ENCODE measurements at places on chromosomes 13 and 19.

- no peak for DNase-seq
Measured at GRCh38 chr13:20704459-20705069, 1.1 kb downstream of the IL17D start.

DNA sequence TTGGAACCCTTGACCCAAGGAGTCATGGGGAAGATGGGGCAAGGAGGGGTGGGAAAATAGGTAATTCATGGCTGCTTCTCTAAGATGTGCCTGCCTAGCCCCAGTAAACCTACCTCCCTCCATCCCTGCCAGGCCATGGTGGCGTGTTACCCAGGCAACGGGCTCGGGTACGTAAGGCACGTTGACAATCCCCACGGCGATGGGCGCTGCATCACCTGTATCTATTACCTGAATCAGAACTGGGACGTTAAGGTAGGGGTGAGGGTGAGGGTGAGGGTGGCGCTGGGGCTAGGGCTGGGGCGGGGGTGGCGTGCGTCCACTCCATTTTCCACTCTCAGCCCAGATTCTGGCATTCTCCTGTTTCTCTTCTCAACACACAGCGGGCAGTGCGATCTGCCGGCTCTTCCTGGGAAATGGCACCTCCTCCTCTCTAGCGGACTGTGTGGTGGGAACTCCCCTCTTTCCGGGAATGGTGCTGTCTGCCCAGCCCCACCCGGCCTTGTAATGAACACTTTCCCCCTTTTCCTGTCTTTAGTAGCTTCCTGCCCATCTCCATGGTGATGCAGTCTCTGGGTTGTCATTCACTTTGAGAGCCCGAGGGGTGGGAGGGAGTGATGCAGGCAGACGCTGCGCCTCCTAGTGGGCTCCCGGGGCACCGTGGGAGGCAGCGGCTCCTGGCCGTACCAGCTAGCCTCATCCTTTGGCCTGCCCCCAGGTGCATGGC, 7.6 kb downstream of the EGLN2 start:
- peak; percentile 38 for DNase-seq

- no peak for DNase-seq
Measured at GRCh38 chr13:31827707-31828106, 88.4 kb downstream of the RXFP2 start.

DNA sequence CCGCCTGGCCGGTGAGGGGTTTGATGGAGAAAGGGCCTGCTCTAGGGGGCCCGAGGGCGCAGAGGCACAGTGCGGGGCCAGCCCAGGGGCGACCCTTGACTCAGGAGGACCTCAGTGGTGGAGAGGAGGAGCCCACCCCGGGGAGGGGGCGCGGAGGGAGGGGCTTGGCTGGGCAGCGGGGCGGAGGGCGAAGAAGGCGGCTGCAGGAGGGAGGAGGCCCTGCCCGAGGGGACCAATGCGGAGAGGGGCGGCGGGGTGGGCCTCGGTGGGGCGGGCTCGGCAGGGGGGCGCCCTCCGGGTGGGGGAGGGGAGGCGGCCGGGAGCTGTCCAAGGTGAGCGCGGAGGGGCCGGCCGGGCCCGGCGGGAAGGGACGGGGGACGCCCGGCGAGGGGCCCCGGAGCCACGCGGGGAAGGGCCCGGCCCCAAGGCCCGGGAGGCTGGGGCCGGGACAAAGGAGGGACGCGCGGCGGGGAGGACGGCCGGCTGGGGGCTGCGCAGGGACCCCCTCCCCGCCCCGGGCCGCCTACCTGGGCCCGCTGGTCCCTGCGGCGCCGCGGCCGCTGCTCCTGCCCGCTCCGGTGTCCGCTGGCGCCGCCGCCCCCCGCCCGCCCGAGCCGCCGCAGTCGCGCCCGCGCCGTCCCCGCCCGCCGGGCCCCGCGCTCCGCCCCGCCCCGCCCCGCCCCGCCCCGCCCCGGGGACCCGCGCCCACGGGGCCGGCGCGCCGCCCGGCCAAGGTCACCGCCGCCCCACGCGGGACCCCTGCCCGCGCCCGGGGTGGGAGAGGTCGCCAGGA, at the start of gene DIRAS1:
TSS of gene DIRAS1 (minus strand) at position 596 of the 793 bp plus-strand sequence. CDS start 3,566 bp downstream, outside the sequence.
- no peak for DNase-seq

DNA sequence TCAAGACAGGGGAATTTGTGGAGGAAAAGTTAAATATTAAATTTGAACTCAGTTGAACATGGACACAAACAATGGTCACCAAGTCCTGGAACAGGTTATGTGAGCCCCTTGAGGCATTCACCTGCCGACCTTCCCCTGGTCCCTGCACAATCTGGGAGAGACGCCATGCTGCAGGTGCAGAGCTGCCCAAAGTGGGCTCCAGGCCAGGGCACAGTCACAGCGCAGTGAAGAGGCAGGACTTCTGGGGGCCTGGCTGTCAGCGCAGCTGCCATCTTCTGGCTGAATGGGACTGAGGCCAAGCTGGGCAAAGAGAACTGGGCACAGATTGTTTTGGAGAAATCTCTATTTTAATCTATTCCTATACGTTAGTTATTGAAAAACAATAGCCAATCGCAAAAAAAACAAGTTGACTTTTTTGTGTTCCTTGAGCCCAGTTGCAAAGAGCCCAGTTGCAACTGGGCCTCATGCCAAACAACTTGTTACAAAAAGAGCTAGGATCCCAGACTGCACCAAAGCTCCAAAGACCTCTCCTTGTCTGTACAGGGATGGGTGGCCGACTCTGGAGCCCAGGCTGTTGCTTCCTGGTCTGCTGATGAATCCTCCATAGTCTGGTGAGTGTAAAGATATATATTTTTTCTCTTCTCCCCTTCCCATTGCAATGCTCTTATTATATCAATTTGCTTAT, 1.2 kb upstream of the ZNF626 start:
- DNase-seq = no peak

DNA sequence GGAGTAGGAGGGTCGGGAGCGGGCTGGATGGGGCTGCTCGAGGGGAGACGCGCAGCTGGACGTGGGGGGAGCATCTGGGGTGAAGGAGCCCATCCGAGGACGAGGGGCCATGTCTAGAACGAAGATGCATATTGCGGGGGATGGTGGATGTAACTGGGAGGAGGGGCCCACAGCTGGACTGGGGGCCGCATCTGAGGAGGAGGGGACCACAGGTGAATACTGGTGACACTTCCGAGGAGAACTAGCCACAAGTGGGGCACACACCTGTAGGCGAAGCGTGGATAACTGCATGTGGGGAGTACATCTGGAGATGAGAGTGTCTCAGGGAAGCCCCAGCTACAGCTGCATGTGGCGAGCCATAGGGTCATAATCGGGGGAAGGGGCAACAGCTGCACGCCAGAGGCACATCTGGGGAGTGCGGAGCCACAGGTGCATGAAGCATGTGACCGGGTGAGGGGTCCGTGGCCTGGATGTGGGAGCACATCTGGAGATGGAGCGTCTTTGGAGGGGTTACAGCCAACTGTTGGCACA, 402 bp downstream of the ZSWIM9 start:
- DNase-seq = no peak

DNA sequence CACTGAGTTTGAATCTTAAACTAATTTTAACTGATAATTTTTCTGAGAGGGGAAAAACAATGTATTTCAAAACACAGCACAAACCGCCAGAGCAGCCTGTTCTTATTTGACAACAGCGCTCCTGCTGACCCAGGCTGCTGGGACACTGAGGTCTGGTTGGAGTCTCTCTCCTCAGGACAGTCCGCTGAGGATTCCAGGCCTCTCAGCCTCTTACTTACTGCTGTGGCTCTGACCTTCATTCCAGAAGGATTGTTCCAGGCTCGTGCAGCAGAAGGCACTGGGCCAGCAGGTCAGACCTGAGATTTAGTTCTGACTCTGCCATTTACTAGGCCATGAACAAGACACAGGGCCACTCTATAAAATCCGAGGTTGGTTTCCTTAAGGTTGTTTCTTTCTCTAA, 393.6 kb downstream of the TDRD3 start:
- DNase-seq = no peak

DNA sequence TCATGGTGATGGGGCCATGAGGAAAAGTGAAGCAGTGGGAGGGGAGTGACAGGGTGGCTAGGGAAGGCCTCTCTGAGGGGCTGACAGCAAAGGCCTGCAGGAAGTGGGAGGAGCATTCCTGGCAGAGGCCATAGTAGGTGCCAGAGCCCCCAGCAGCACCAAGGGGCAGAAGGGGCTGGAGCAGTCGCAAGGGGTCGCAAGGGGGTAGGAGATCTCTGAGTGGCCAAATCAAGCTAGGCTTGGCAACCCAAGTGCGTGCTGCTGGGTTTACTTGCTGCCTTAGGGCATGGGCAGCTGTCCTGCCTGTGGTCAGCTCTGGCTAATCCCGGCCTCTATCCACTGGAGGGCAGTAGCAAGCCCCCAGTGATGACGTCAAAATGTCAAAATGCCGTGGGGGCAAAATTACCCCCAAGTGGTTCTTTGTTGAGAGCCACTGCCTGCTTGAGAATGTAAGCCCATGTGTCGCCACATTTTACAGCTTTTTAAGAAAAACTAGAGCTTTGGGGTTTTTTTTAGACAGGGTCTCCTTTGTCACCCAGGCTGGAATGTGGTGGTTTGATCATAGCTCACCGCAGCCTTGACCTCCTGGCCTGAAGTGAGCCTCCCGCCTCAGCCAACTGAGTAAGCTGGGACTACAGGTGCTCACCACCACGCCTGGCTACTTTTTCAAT, 11.8 kb downstream of the CCDC97 start:
- DNase-seq = no peak

DNA sequence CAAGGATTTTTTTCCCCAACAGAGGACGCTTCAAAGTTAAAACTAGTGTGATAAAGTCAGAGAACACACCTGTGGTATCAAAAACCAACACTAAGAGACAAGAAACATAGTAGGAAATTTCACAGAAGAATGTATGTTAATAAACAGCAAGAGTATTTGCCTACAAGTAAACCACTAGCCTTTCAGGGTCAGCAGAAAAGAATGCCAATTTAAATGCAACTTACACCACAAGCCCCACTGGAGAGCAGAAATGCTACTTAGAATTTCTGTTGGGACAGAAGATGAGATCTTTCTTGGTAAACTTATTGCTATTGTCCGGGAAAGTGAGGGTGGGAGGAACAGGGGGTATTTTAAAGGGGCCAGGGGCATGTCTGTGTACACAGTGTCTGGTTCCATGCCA, 68.6 kb downstream of the STK24 start:
- DNase-seq = no peak

DNA sequence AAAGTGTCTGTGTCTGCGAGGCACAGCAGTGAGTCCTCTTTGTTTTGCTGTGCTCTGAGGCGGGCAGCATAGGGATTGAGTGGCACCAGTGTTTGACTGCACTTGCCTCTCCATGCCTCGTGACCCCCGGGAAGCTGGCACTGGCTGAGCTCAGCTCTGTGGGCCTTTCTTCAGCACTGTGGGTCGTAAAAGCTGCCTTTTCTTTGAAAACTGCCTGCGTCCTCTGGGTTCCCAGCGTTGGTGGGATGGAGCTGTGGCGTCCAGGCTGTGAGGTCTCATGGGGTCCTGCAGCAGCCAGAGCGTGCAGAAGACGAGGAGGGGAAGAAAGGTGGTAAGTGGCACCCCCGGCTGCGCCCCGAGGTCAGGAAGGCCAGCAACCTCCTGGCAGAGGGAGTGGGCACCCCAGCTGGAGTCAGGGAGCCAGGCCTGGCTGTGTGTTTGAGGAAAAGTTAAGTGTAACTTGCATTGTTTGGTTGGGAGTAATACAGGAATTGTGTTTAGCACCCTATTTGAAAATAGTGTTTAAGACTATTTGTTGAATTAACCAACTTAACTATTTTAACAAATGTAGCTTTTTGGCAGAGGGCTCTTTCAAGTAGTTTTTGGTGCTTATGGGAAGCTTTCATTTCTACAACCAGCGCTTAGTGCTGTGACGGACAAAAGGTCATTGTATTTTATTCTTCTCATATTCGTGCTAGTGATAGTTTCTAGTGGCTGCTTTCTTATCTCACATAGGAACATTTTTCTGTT, 79.3 kb upstream of the TEX29 start:
- no peak for DNase-seq

DNA sequence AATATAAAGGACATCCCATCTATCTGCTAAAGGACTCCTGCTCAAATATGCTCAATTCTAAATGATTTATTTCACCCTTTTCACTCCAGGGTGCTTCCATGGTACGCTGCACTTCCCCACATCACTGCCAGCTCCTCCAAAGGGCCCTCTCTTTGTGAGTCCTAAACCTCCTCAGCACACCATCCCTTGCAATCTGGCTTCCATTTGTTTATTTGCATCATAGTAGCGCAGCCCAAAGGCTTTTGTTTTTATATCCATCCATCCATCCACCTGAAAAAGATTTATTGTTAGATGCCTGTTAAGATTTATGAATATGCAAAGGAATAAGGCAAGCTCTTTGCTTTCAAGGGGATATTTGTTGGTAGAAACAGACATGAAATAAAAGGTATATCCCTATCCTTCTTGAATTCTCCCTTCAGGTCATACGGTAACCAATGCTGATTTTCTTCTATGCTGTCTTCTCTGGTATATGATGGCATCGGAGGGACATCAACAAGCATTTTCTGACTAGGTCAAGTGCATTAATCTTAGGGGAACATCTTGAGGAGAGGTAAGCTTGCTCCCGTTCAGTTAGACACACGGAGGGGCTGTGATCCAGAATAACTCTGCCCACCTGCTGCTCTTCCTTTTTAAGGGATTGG, 397.6 kb downstream of the LIG4 start:
- no peak for DNase-seq

DNA sequence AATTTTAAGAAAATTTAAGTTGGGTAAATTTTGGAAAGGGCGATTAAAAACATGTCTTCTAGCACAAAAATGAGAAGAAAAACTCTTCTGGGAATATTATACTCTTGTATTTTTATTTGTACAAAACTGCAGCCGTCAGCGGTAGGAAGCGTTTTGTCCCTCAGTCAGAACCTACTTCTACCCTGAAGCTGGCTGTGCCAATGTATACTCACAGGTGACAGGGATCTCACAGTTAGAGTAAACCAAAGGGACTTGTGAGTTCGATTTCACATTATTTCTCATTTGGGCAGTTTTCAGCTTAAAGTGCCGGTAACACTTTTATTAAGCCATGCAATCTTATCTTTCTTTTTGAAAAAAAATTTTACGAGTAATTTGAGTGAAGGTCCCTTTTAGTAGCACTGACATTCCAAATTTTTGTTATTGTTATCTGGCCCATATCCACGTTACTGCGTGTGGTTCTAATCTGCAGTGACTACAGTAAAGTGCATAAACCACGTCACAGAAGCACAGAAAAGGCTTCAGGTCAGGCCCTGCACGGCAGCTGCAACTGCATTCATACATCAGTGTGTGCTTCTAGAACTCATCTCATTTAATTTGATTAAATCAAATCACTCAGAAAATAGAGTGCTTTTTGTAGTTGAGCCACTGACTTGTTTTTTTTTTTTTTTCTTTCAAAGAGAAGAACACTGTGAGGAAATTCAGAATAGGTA, 387.3 kb downstream of the LIG4 start:
- DNase-seq = no peak

GRCh38 chr13:94829185-94829836, 117.0 kb upstream of the SOX21 start:
- DNase-seq = no peak

Data from esophagus squamous epithelium (tissue), 5 donors.